ENCODE measurements at places on chromosomes 5 and 9.

GRCh38 chr5:122455939-122456338 is 143.9 kb downstream of the SNCAIP start:
- DNase-seq = no peak

- no peak for DNase-seq
Observed at GRCh38 chr5:10639846-10640368, 76.0 kb downstream of the ANKRD33B start.

DNA sequence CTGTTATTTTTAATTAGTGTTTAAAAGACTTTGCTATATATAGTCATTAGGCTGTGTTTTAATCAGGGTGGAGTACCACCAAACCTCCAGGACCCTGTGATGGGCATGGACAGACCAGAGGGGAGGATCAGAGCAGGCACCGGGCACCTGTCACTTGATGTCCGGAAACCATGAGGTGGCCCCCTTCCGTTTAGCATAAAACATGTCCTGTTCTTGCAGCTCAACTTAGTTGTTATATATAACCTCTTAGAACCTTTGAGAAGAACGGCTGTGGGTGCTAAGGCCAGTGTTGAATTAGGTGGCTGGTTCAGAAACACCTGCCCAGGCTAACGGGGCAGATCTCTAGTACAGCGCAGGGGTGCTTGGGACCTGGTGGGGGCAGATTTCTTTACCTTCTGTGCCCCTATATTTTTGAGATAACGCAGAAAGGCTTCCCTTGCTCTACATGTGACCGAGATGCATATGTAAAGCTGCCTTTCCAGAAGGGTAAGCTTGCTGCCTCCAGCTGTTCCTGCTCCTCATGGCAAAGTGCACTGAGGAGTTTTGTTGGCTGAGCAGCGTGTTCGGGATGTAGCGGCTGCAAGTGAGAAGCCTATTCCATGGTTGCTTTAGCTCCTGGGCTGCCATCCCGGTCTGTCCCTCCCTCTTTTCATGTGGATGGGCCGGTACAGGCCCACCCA is 255.5 kb downstream of the FANCC start:
- DNase-seq = no peak

GRCh38 chr9:36064448-36065037 is 27.8 kb downstream of the RECK start:
- DNase-seq = peak; percentile 70

- DNase-seq = no peak
Observed at GRCh38 chr9:129547869-129548570, 72.9 kb downstream of the C9orf50 start.
